MV-4-11 (cell line): ENCODE measurements at places on chromosomes 6 and 20.

- DNase-seq: peak; percentile 65
These were observed 179.5 kb downstream of the CDH26 start for GRCh38 chr20:60137657-60138245.

DNA sequence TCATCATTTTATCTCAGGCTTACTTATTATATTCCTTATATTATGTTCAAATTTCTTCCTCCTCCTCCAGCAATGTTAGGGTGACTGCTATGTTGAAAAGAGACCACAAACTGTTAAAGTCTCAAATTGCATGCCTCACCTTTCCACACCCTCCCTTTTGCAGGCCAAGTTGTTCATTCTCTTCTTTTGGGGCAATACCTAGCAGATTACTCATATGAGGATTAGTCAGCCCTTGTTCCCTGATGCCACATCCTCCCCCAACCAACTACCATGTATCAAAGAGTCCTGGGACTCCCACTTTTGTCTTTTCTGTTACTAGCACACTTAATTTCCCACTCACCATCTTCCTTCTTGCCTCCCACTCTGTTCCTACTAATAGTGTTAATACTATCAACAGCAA is 434.7 kb downstream of the BCKDHB start:
- DNase-seq: no peak

- no peak for DNase-seq
These were observed 377.4 kb downstream of the CD109 start for GRCh38 chr6:74073429-74073828.

- peak; percentile 57 for DNase-seq
These were observed 14.9 kb upstream of the BTN1A1 start for GRCh38 chr6:26485112-26485780.

DNA sequence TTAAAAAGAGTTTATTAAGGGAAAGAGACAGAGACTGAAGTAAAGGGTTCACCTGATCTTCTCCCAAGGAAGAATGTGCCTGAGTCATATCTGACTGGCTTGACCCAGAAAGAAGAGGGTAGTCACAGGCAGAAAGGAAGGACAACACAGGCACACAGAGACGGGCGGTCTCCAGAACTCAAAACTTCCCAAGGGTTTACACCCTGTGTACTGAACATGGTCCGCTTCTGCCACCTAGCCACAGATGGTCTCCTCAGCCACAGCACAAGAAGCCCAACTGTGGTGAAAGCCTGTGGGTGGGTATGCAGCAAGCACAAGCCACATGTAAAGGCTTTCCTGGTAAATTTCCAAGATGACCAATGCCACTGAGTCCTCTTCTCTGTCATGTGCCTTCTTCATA is 17.2 kb downstream of the UNC5CL start:
- peak; percentile 4 for DNase-seq

DNA sequence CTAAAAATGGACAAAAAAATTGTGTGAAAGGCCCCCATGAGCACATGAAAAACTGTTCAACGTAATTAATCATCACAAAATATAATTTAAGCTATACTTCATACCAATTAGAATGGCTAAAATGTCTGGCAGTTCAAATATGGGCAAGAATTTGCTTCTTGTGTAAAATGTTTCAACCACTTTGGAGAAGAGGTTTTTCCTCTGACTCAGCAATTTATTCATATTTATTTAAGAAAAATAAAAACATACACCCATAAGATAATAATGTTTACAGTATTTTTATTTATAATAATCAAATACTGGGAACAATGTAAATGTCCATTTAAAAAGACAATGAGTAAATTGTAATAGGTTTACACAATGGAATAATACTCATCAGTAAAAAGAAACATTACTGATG is 395.1 kb upstream of the KHDRBS2 start:
- DNase-seq: no peak

- DNase-seq: peak; percentile 80
These were observed 27.2 kb upstream of the BTBD3 start for GRCh38 chr20:11890331-11891076.

- peak; percentile 59 for DNase-seq
These were observed 34.2 kb downstream of the ARHGAP40 start for GRCh38 chr20:38635721-38636288.

DNA sequence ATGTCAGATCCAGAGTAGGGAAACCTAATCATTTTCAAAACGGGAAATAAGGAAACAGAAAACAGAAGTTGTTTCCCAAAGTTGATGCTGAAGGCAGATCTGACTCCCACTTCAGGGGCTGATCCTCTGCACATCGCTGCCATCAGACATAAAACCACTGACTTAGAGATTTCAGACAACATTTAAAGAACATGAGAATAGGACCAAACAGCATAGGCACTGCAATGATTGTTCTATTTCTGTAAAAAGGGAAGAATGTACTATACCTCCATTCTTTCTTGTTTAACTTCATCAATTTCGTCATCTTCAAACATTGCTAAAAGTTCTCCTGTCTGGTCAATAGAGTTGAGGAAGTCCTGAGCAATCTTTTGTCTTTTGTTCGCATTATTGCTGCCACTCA is 324.7 kb upstream of the RUNX2 start:
- peak; percentile 89 for DNase-seq

GRCh38 chr6:34526241-34526972 is 29.7 kb downstream of the SPDEF start:
- no peak for DNase-seq

DNA sequence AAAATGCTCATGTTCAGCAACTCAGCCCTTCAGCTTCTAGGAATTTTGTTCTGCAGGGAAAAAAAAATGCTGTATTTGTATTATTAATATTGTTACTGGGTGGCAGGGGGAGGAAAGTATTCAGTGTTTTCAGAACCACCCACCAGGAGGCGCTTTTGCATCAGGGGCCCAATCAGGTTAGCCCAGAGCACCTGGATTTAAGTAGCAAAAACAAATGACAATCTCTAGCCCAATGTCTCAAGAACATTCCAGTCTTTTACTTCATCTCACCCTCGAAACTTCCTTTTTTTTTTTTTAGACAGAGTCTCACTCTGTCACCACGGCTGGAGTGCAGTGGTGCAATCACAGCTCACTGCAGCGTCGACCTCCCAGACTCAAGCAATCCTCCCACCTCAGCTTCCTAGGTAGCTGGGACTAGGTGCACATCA is 635 bp upstream of the C20orf203 start:
- peak; percentile 90 for DNase-seq

GRCh38 chr6:154277629-154278017 is 79.0 kb downstream of the IPCEF1 start:
- DNase-seq: no peak

GRCh38 chr6:147909640-147910039 is 401.1 kb downstream of the SAMD5 start:
- DNase-seq: no peak

GRCh38 chr20:62494537-62494936 is 18.7 kb upstream of the GATA5 start:
- no peak for DNase-seq
